ENCODE measurements at places on chromosomes 5 and 9. TPM values are rescaled to one million over a fixed set of nuclear protein-coding genes. Genes with fewer than 3 reads are reported as not detected.

DNA sequence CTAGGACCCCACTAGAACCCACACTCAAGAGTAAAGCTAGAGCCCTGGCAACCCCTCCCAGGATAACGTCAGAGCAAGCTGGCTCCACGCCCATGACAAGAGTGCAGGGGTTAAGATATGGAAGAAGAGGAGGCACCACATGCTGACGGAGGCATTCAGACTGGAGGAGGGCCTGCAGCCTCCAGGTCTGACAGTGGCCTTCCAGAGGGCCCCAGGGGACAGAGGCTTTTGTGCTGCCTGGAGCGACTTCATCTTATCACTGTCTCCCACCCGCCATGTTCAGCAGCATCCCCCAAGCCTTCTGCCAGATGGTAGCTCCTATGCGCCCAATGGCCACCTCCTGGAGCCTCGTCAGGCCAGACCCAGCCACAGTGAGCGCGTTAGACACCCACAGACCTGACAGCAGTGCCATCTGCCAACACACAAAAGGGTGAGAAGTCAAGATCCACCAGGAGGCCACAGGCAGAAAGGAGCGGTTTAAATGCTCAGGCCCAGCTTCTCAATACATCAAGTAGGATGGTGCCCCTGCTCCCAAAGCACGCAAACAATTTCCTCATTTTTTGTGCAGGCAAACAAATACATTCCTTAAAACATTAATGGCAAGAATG is 65.8 kb downstream of the C5orf15 start:
- DNase-seq, result no peak
- no peaks in the 10 kb centered on the region for H3K4me1 ChIP-seq
- H3K27ac ChIP-seq, result no peak overlapping the region
- no peaks in the 10 kb centered on the region for H3K36me3 ChIP-seq
- no peaks in the 10 kb centered on the region for H3K27me3 ChIP-seq

DNA sequence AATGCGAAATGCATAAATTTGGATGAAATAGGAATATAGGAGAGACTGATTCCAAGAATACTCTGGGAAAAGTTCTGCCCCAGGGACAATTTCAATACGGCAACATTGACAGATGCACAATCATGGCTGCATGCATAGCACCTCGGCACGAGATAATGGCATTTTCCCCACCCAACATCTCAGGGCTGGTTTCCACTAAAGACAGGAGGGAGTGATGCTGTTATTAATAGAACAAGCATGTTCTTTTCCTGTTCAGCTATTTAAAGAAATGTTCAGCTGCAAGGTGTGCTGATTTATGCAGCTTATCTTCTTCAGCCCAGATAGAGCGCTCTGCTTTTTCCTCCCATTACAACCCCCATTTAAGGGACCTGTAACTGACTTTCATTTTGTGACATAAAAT is 740.2 kb downstream of the TLR4 start:
- H3K27ac ChIP-seq, result peak overlapping the region; percentile 5
- no peaks in the 10 kb centered on the region for H3K27me3 ChIP-seq
- no peak for DNase-seq
- no peaks in the 10 kb centered on the region for H3K4me1 ChIP-seq

DNA sequence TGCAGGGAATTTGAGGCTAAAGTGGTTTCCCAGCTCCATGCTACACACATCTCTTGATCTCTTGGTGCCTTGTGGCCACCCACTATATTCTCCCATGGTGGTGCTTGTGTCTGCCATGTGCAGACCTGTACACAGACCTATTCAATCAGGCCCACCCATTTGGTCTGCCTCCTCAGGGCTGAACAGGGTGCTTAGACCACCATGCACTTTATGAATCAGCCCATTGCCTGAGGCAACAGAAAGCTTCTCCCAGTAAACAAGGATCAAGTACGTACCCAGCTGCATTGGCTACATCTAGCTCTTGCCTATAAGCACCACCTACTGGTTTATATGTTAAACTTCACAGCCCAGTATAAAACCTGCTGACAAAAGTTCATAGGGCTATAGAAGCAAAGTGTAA is 664.3 kb upstream of the EDIL3 start:
- no peaks in the 10 kb centered on the region for H3K4me1 ChIP-seq
- H3K27ac ChIP-seq, result no peak overlapping the region
- DNase-seq, result no peak
- H3K4me3 ChIP-seq, result no peak overlapping the region
- no peaks in the 10 kb centered on the region for H3K36me3 ChIP-seq

GRCh38 chr9:37271679-37272078 is 150.8 kb upstream of the GRHPR start:
- no peaks in the 10 kb centered on the region for H3K27me3 ChIP-seq
- no peaks in the 10 kb centered on the region for H3K36me3 ChIP-seq
- H3K4me3 ChIP-seq, result no peak overlapping the region
- no peak overlapping the region for H3K27ac ChIP-seq

The GRIA1 gene
- total RNA-seq, result 1.2 TPM

DNA sequence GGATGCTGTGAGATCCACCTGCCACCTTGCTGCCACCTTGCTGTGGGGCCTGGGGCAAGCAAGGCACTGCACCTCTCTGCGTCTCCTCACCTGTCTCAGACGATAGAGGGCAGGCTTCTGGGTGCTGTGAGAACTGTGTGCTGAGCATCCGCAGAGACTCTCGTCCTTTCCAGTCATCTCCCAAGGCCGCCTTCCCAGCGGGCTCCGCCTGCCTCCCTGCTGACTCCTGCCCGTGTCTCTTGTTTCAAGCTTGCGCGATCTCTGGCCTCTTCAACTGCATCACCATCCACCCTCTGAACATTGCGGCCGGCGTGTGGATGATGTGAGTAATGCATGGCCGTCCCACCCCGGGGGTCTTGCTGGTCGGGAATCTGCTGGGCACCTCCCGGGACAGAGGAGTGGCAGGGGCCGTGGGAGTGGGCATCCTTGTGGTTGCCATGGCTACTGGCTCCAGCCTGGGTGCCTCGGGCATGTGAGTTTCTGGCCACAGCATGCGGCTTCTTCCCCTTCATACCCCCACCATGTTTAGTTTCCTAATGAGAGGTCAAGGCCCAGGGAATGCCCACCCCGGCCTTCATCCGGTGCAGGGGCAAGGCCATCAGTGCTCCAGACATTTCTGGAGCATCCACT is 3.6 kb downstream of the CACFD1 start:
- no peak overlapping the region for H3K4me3 ChIP-seq
- H3K27me3 ChIP-seq, result no peaks in the 10 kb centered on the region
- no peak overlapping the region for H3K27ac ChIP-seq
- no peak for DNase-seq
- H3K4me1 ChIP-seq, result peaks cover 19% of the 10 kb centered on the region

DNA sequence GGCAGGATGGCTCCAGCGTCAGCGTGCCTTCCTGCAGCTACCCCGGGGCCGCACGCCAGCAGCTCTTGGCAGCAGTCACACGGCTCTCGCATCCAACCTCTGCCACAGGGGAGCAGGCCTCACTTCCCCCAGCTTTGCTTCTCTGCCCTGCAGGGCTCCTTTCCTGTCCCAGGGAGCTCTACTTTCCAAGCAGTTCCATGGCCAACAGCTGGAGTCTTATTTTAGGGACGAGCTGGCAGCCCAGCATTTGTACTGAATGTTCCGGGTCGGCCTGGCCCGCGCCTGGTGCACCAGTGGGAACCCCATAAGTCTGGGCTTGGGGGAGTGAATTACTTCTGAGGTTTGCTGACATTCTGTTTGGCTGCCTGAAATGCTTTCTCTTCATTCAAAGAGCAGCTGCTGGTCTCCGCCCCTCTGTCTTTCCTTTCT is 34.6 kb downstream of the GADD45G start:
- no peaks in the 10 kb centered on the region for H3K27me3 ChIP-seq
- DNase-seq, result peak; percentile 67
- H3K4me1 ChIP-seq, result peaks cover 40% of the 10 kb centered on the region
- H3K27ac ChIP-seq, result peak overlapping the region; percentile 66
- no peak overlapping the region for H3K4me3 ChIP-seq
- no peaks in the 10 kb centered on the region for H3K36me3 ChIP-seq

The STPG3 gene
- total RNA-seq, result not detected

The PCDHGB1 gene
- total RNA-seq, result 2.4 TPM

GRCh38 chr9:110526426-110526825 is 53.1 kb downstream of the SVEP1 start:
- no peak overlapping the region for H3K4me3 ChIP-seq
- H3K27me3 ChIP-seq, result no peaks in the 10 kb centered on the region
- no peaks in the 10 kb centered on the region for H3K36me3 ChIP-seq
- H3K4me1 ChIP-seq, result no peaks in the 10 kb centered on the region

The C5orf46 gene
- total RNA-seq, result 2.7 TPM

GRCh38 chr5:165457859-165458481 is 1952.6 kb downstream of the MAT2B start:
- H3K4me1 ChIP-seq, result no peaks in the 10 kb centered on the region
- no peak overlapping the region for H3K27ac ChIP-seq
- no peak for DNase-seq
- H3K4me3 ChIP-seq, result no peak overlapping the region

The S1PR3 gene
- 34.7 TPM for total RNA-seq

GRCh38 chr5:139388198-139388821 is 1.4 kb downstream of the MZB1 start:
- peaks cover 70% of the 10 kb centered on the region for H3K4me1 ChIP-seq
- H3K27me3 ChIP-seq, result no peaks in the 10 kb centered on the region
- DNase-seq, result no peak

The LRRC26 gene
- total RNA-seq, result not detected

The NMUR2 gene
- total RNA-seq, result not detected

The NTRK2 gene
- 30.1 TPM for total RNA-seq

DNA sequence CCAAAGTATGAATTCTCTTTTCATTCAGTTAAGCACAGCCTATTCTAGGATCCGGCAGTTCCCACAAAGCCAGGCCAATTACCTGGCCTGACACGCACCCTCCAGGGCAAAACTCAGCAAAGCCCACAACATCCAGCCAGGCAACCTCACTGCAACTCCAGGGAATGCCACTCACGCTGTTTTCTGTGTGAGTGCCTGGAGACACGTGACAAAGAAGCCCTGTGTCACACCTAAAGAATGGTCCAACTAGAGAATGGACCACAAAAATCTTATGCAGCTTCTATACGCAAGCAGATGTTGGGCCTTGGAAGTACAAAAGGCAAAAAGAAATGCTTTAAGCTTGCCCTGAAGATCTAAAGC is 20.2 kb downstream of the RETREG1 start:
- no peak overlapping the region for H3K4me3 ChIP-seq
- no peak for DNase-seq
- no peaks in the 10 kb centered on the region for H3K36me3 ChIP-seq
- no peaks in the 10 kb centered on the region for H3K4me1 ChIP-seq

GRCh38 chr5:150057052-150057451 is 29.3 kb downstream of the CSF1R start:
- DNase-seq, result no peak
- no peaks in the 10 kb centered on the region for H3K27me3 ChIP-seq
- H3K27ac ChIP-seq, result no peak overlapping the region
- no peaks in the 10 kb centered on the region for H3K4me1 ChIP-seq
- no peak overlapping the region for H3K4me3 ChIP-seq

DNA sequence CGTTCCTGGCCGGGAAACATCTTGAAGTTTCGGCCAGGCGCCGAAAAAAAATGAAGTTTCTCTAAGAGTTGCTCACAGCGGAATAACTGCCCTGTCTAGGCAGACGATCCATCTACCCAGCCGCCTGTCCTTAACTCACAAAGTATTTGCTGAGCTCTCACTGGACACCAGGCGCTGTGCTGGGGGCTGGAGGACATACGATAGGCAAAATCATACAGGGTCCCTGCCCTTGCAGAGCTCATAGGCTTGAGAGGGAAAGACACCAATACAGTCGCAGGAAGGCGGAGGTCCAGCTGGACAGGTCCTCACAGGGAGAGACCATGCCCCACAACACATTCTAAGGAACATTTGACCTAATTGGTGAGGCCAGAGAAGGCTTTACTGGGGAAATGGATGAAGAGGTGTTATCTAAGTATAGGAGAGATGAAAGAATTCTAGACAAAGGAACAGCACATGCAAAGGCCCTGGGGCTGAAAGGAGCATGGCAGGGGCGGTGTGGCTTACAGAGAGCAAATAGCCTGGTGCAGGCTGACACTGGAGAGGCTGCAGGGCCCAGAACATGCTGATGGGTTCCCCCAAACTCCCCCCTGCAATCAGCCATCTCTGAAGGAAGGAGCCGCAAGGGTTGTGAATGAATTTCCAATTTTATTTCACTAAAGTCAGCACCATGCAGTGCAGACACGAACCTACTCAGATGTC is 2.0 kb upstream of the MXD3 start:
- H3K36me3 ChIP-seq, result no peaks in the 10 kb centered on the region
- no peak overlapping the region for H3K27ac ChIP-seq
- H3K4me3 ChIP-seq, result no peak overlapping the region
- H3K27me3 ChIP-seq, result no peaks in the 10 kb centered on the region

DNA sequence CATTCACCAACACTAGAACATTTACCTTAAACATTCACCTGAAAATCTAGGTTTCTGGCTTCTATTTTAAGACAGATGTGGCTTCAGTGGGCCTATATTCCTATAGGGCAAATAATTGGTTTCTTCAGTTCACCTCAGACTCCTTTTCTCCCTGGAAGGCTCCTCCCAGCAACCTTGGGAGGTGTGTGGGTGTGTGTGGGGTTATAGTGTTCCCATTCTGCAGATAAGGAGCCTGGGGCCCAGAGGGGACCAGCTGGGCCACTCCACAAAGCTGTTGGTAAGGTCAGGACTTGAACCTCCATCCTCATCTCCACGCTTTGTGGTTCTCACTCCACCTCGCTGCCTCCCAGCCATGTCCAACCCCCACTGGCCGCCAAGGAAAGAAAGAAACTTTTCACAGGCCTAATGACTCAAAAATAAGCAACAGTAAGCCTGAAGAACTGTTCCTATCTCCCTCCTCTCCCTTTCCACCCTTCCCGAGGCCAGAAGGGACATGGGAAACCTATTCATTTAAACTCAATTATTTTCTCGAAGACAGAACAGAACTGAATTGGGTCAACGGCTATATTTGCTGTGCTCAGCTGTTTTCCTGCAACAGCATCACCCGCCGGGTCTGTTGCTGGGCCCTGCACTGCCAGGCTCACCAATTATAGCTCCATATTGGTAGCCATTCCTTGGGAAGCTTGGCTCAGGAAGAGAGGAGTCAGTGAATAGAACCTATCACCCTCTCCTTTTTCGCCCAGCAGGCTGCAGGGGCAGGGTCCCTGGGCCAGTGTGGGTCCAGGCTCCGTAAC is 78.5 kb downstream of the DAB2IP start:
- peaks cover 93% of the 10 kb centered on the region for H3K4me1 ChIP-seq
- no peak overlapping the region for H3K27ac ChIP-seq
- no peaks in the 10 kb centered on the region for H3K36me3 ChIP-seq
- no peak for DNase-seq
